Lower lobe of right lung (tissue), 2 donors: ENCODE measurements at places on chromosomes 12 and 14.
A peak's percentile ranks its signal among the peaks of the same experiment; 100 is the strongest.

DNA sequence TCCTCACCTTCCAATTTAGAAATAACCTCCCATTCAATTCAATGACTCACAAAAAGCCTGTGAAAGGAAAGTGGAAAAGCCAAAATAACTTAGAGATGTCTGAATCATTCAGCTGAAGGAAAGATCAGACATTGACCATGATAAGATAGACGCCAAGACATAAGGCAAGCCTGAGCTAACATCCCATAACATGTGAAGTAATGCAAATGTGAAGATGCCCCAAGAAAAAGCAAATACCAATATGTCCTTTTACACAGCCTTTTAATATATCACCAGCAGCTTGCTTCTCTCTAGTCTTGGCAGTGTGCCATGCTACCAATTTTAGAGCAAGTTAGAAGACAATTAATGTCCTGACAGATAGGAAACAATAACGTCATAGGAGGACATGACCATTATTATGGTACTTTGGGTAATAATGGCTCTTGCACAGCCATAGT, 2.4 kb upstream of the NUMB start:
- H3K4me3 ChIP-seq = no peak overlapping the region
- H3K27ac ChIP-seq = no peak overlapping the region
- H3K4me1 ChIP-seq = peaks cover 78% of the 10 kb centered on the region
- H3K27me3 ChIP-seq = no peaks in the 10 kb centered on the region
- no peak for DNase-seq

- H3K27me3 ChIP-seq = no peaks in the 10 kb centered on the region
- H3K4me3 ChIP-seq = no peak overlapping the region
- no peaks in the 10 kb centered on the region for H3K36me3 ChIP-seq
- H3K4me1 ChIP-seq = no peaks in the 10 kb centered on the region
Observed at GRCh38 chr12:85357609-85358008, 77.6 kb downstream of the ALX1 start.

- H3K36me3 ChIP-seq = no peaks in the 10 kb centered on the region
- DNase-seq = no peak
- no peaks in the 10 kb centered on the region for H3K27me3 ChIP-seq
Observed at GRCh38 chr14:89428546-89429198, 11.6 kb upstream of the FOXN3 start.

- no peaks in the 10 kb centered on the region for H3K36me3 ChIP-seq
- H3K4me3 ChIP-seq = no peak overlapping the region
- H3K27me3 ChIP-seq = peaks cover 86% of the 10 kb centered on the region
- H3K27ac ChIP-seq = no peak overlapping the region
- peaks cover 13% of the 10 kb centered on the region for H3K4me1 ChIP-seq
- DNase-seq = no peak
Observed at GRCh38 chr12:102955926-102956737, 1.3 kb upstream of the ASCL1 start.

GRCh38 chr12:46773586-46774321, 52.0 kb downstream of the SLC38A4 start:
- H3K27ac ChIP-seq = no peak overlapping the region
- DNase-seq = no peak
- no peaks in the 10 kb centered on the region for H3K36me3 ChIP-seq
- peaks cover 10% of the 10 kb centered on the region for H3K4me1 ChIP-seq
- H3K27me3 ChIP-seq = no peaks in the 10 kb centered on the region

GRCh38 chr12:85695097-85695715, 141.0 kb downstream of the RASSF9 start:
- no peak overlapping the region for H3K4me3 ChIP-seq
- no peaks in the 10 kb centered on the region for H3K27me3 ChIP-seq
- H3K27ac ChIP-seq = no peak overlapping the region
- no peaks in the 10 kb centered on the region for H3K36me3 ChIP-seq
- no peaks in the 10 kb centered on the region for H3K4me1 ChIP-seq

GRCh38 chr14:55582746-55583145, 2.7 kb downstream of the KTN1 start:
- peaks cover 61% of the 10 kb centered on the region for H3K4me1 ChIP-seq
- H3K27ac ChIP-seq = no peak overlapping the region
- no peak overlapping the region for H3K4me3 ChIP-seq
- H3K36me3 ChIP-seq = no peaks in the 10 kb centered on the region

- H3K27ac ChIP-seq = no peak overlapping the region
- no peak overlapping the region for H3K4me3 ChIP-seq
- peaks cover 40% of the 10 kb centered on the region for H3K36me3 ChIP-seq
- no peaks in the 10 kb centered on the region for H3K4me1 ChIP-seq
- no peak for DNase-seq
Observed at GRCh38 chr12:132700212-132700822, 10.3 kb upstream of the PGAM5 start.

GRCh38 chr12:123516216-123516780, 17.2 kb downstream of the RILPL1 start:
- H3K4me1 ChIP-seq = no peaks in the 10 kb centered on the region
- no peaks in the 10 kb centered on the region for H3K27me3 ChIP-seq
- no peak for DNase-seq
- no peak overlapping the region for H3K27ac ChIP-seq

- H3K36me3 ChIP-seq = no peaks in the 10 kb centered on the region
Observed at GRCh38 chr12:127820271-127820670, 446.7 kb upstream of the TMEM132C start.

GRCh38 chr12:29310899-29311298, 70.1 kb downstream of the ERGIC2 start:
- no peaks in the 10 kb centered on the region for H3K27me3 ChIP-seq
- H3K4me3 ChIP-seq = no peak overlapping the region
- H3K4me1 ChIP-seq = no peaks in the 10 kb centered on the region
- no peaks in the 10 kb centered on the region for H3K36me3 ChIP-seq
- DNase-seq = no peak
- no peak overlapping the region for H3K27ac ChIP-seq

DNA sequence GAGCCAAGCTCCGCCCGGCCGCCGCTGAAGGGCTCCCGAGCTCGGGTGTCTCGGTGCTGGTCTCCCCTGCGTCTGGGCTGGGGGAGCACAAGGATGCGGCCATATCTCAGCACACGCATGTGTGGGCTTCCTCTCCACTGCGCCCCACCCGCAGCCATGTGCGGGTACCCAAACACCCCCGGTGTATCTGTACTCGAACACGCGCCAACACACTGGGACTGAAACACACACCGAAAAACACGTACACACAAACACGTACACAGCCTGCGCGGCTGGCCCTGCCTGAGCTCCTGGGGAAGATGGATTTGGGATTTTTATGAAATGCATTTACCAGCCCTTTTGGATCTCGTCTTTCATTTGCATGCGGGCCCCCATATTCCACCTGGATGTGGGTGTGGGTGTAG, 897 bp upstream of the TBX3 start:
- H3K4me3 ChIP-seq = peak overlapping the region; percentile 66
- DNase-seq = no peak
- no peaks in the 10 kb centered on the region for H3K36me3 ChIP-seq
- H3K27ac ChIP-seq = peak overlapping the region; percentile 90

DNA sequence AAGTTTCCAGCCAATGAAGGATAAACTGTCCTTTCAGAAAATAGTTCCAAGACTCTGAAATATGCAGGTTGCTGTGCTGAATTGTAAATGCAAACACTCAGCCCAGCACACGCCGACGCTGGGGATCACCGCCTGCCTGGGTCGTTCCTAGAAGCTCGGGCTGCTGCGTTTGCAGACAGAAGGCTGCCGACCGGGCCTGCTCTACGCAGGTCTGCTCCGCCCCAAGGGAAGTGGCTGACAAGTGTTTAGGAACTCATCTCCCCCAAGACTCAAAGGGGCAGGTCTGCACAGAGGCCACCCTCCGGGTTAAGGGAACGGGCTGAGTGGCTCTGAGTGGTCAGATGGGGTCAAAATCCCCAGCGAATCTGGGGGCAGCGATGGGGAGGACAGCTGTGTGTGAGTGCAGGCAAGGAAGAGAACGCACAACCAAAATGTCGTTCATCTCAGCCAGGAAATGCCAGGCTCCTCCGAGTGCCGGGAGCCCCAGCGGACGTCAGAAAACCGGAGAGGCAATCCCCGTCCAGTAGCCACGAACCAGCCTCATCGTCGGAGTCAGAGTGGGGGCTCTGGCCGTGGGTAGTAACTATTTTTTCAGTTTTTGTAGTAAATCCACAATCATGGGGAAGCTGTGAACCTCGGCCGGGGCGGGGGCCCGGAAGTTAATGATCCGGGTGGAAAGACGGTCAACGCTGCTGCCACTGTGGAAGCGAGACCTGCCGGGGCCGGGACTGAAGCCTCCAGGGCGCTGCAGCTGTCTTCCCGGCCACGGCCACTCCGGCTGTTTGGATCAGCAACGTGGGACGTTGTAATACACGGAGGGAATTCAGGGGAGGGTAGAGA, 6.0 kb downstream of the GALNT9 start:
- H3K4me1 ChIP-seq = peaks cover 7% of the 10 kb centered on the region
- no peak overlapping the region for H3K27ac ChIP-seq
- H3K4me3 ChIP-seq = no peak overlapping the region
- no peak for DNase-seq

DNA sequence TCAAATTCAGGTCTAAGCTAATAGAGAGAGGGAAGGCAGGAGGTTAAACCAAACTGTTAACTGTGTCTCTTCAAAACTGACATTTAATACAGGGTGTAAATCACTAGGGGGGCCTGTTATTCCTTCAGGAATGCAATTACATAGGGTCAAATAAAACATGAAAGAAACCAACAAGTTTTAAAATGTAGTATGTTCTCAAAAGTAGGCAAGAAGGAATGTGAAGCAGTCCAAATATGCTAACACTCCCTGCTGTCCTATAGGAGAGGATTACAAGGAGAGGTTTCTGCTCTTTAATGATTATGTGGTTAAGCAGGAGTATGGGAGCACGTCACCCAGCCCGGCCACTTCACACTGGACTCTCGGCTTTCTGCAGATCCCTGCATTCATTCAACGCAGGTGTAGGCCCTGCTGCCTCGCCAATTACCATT, 42.5 kb upstream of the BMP4 start:
- no peaks in the 10 kb centered on the region for H3K36me3 ChIP-seq
- H3K27me3 ChIP-seq = no peaks in the 10 kb centered on the region

DNA sequence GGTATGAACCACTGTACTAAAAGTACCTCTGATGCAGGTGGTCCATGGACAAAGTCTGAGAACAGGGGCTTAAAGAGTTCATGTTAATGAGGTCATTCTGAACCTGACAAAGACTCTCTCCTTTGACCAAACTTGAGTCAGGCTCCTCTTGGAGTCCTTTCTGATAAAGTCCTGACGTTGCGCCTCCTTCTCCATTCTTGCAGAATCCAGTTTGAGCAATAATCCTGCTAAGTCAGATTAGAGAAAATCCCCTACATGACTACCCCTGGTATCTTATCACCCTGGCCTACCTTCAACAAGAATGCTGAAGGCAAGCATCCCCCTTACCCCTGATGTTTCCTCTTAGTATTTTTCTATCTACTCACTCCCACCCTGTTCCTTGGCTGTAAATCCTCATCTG, 46.0 kb upstream of the ISM2 start:
- no peaks in the 10 kb centered on the region for H3K27me3 ChIP-seq
- H3K36me3 ChIP-seq = peaks cover 48% of the 10 kb centered on the region
- no peak overlapping the region for H3K4me3 ChIP-seq
- peaks cover 11% of the 10 kb centered on the region for H3K4me1 ChIP-seq
- no peak for DNase-seq

DNA sequence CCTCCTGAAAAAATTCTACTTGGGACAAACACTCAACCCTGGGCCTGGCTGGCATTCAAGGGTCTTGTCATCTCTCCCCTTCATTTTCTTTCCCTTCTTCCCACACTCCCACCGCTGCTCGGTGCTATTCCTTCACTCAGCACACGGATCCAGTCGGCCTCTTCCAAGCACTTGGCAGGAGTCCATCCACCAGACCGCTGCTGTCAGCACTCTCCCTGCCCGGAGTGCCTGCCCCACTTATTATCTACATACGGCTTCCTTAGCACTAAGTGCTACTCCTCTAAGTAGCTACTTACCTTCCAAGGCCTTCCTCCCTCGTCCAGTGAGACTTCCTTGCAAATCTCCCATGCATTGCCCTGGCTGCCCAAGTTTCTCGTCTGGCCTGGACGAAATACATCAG, 29.8 kb downstream of the CALM1 start:
- no peaks in the 10 kb centered on the region for H3K27me3 ChIP-seq
- DNase-seq = no peak
- H3K36me3 ChIP-seq = no peaks in the 10 kb centered on the region
- H3K4me3 ChIP-seq = no peak overlapping the region

DNA sequence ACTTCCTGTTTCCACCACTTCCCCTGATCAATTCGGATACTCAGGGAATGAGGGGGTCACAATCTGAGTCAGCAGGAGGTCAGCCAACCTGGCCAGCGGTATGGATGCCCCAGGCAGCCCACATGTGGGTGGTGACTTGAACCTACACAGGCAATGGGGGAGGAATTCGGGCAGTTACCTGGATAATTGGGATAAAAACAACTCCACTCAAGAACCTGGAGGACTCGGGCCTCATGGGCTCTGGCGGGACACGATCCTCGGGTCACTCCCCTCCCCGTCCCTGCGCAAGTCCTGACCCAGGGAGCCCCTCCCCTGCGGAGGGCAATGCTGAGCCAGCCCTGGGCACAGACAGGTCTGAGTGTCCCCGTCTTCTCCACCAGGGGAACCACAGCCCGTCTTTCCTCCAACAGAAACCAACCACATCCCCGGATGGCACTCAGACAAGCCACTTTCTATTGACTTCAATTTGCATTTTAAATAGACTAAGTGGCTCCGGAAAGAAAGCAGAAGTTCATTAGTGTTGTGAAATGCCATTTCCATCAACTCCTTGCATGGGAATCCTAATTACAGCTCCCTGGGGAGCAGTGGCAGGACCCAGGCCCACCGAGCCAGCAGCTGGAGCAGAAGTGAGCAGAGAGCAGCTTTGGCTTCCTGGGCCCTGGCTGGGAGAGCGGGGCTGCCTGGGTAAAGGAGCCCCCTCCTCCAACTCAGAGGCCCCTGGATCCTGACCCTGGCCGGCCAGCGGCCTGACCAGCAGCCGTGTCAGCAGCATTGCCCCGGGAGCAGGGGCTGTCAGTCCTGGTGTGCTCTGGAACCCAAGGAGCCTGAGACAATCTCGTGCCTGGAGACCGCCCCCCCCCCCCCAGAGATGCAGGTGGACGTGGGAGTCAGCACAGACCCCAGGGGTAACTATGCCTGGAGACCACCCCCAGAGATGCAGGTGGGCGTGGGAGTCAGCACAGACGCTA, 374.1 kb downstream of the ADGRD1 start:
- DNase-seq = no peak
- no peak overlapping the region for H3K27ac ChIP-seq
- no peaks in the 10 kb centered on the region for H3K4me1 ChIP-seq
- no peaks in the 10 kb centered on the region for H3K27me3 ChIP-seq
- no peaks in the 10 kb centered on the region for H3K36me3 ChIP-seq

DNA sequence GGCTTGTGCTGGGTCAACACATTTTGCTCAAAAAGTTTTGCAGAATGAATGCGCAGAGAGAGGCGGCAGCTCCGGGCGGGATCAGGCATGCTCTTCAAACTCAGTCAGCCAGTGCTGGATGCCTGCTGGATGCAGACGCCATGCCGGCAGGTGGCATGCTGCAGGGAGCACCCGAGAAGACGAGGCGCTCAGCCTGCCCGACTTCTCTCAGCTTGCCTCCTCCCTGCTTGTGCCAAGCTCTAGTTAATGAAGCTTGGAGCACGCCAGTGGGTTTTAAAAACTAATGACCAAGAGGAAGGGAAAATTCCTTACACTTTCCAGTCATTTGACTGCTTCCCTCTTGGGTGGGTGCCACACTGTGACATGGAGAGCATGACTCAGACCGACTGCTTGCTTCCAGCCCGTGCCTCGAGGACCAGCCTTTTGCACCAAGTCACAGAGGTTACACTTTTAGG, 39.8 kb downstream of the SLC24A4 start:
- H3K27me3 ChIP-seq = peaks cover 3% of the 10 kb centered on the region
- no peaks in the 10 kb centered on the region for H3K36me3 ChIP-seq
- no peak overlapping the region for H3K4me3 ChIP-seq
- H3K4me1 ChIP-seq = no peaks in the 10 kb centered on the region
- DNase-seq = no peak
